Posterior cingulate gyrus (tissue), 11 donors: ENCODE measurements at places on chromosomes 11 and 22.
A peak's percentile ranks its signal among the peaks of the same experiment; 100 is the strongest.

- DNase-seq, result no peak
Measured at GRCh38 chr11:65051398-65051858, 6.9 kb downstream of the NAALADL1 start.

DNA sequence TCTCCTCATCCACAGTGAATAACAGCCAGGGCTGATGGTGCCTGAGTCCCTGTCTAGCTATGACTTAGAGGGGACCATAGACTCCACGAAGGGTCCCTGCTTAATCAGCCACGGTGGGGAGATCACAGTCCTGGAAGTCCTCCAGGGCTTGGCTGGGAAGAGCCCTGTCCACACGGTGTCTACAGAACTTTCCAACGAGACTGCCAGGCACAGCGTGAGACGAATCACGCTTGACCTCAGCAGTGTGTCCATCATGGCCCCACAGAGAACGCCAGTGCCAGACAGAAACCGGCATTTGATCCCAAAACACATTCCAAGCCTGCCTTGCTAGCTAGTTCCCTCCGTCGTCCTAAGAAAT lies 143.4 kb downstream of the CRYBB2 start:
- DNase-seq, result no peak

DNA sequence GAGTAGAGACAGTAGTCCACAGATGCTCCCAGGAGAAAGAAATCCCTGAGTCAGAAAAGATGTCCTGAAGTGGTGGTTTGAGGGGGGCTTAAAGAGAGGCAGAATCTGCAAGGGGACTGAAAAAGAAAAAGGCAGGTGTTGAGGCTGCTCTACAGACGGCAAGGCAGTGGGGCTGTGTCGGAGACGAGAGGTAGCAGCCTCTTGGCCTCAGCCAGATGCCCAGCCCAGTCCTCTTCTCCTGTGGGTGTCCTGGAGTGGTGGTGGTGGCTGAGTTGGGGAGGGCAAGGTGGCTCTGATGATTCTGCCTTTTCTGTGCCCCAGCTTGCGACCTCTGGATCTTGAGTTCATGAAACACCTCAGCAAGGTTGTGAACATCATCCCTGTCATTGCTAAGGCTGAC lies 9.3 kb upstream of the WBP2NL start:
- no peak for DNase-seq

GRCh38 chr11:63666874-63667273 lies 4.3 kb downstream of the ATL3 start:
- DNase-seq, result no peak

DNA sequence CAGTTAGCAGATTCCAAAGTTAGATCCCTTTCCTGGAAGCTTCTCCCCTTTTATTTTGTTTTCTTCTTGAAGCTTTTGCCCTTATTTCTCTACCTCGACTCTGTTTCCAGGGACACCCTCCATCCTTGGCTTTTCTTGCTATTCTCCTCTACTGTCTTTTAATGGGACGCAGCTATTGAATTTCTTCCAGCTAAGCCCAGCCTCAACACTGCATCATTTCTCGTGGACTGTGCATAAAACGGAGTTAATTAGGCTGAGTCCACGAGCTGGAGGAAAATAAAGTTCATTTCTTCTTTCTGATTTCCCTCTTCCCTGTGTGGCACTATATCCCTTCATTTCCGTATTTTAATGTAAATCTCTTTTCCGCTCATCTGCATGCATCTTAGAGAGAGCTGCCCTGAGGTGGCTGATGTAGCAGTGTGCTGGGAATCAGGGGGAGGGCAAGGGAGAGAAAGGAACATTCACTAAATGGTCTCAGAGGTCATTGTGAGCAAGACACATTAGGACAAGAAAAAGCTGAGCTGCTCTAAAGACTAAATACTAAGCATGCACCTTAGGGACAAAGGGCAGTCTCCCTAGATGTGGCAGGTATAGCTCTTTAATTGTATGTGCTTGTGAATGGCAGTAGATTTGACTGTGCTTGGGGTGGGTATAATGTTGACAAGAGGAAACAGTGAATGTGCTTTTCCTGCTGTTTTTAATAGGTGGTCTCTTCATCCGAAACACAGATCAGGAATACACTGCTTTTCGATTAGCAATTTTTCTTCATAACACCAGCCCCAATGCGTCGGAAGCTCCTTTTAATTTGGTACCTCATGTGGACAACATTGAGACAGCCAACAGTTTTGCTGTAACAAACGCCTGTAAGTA lies 1.9 kb downstream of the GRIA4 start:
- no peak for DNase-seq

- no peak for DNase-seq
Measured at GRCh38 chr11:69320756-69321741, 27.1 kb downstream of the MYEOV start.

- DNase-seq, result no peak
Measured at GRCh38 chr11:10920205-10920604, 62.4 kb upstream of the ZBED5 start.

DNA sequence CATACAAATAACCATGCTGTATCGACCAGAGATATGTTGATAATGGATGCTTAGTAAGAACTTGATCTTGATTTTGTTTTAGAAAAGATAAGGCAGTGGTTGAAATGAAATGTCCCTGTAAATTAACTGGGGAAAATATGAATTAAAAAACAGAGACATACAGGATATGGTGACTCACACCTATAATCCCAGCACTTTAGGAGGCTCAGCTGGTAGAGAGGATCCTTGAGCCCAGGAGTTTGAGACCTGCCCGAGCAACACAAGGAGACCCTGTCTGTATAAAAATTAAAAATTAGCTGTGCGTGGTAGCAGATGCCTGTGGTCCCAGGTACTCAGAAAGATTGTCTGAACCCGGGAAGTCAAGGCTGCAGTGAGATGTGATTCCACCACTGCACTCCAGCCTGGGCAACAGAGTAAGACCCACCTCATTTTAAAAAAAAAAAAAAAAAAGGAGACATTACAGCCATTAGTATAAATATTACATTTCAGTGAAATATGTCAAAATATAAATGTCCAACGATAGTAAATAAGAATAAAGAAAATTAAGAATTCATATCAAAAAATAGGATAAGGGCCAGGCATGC lies 4.6 kb downstream of the PICALM start:
- no peak for DNase-seq

- no peak for DNase-seq
Measured at GRCh38 chr11:11211888-11212287, 141.2 kb downstream of the CSNK2A3 start.

GRCh38 chr22:36741204-36741793 lies 34.6 kb downstream of the IFT27 start:
- DNase-seq, result no peak

GRCh38 chr11:32137263-32137662 lies 46.4 kb downstream of the RCN1 start:
- no peak for DNase-seq

- no peak for DNase-seq
Measured at GRCh38 chr11:132943357-132943705, 589.0 kb downstream of the OPCML start.

DNA sequence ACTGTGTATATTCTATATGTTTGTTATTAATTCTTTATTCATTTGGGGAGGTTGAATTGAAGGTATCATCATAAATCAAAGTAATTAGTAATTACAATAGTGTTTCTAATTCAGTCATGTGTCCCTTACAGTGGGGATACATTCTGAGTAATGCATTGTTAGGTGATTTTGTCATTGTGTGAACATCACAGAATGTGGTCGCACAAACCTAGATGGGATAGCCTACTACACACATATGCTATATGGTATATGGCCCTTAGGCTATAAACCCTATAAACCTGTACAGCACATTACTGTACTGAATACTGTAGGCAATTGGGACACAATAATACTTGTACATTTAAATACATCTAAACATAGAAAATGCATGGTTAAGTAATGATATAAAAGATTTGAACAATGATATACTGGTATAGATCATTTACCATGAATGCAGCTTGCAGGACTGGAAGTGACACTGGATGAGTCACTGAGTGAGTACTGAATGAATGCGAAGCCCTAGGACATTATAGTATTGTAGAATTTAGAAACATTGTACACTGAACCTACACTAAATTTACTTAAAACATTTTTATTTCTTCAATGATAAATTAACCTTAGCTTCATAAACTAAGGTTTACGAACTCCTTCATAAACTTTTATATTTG lies 936.2 kb upstream of the CHORDC1 start:
- no peak for DNase-seq

GRCh38 chr22:27801616-27802345 lies at the start of gene MN1:
TSS of gene MN1 (minus strand) at chr22:27801756. CDS start at chr22:27800543, 1,213 bp downstream.
- peak; percentile 68 for DNase-seq

- DNase-seq, result no peak
Measured at GRCh38 chr11:83031127-83031526, 40.6 kb downstream of the RAB30 start.

GRCh38 chr11:31102875-31103274 lies 266.7 kb downstream of the DCDC1 start:
- no peak for DNase-seq

DNA sequence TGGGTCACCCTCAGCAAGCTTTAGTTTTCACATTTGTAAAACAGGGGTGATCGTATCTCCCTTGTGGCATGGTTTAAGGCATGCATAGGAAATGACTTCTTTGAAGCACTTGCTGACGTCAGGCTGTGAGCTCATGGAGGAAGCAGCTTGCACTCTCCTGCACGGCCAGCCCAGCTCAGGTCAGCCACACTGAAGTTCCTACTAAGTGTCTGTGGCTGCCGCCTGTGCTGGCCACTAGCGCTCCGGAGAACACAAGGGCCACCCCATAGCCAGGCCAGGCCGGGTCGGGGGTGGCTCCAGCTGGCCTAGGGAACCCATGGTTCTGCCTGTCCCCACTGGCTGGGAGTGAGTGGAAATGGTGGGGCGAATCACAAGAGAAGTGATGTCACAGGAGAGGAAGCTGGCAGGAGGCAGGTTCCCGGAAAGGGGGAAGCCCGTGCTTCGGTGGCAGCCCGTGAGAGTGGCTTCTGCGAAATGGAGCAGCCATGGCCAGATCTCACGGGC lies 28.2 kb downstream of the KCTD17 start:
- DNase-seq, result no peak

GRCh38 chr22:17920145-17920605 lies 104.2 kb downstream of the MICAL3 start:
- no peak for DNase-seq
